ENCODE measurements at places on chromosomes 3 and 15.
A peak's percentile ranks its signal among the peaks of the same experiment; 100 is the strongest.

GRCh38 chr3:55330756-55331155 lies 156.3 kb downstream of the WNT5A start:
- no peak for DNase-seq

GRCh38 chr3:144770915-144771351 lies 799.3 kb downstream of the DIPK2A start:
- DNase-seq: no peak

DNA sequence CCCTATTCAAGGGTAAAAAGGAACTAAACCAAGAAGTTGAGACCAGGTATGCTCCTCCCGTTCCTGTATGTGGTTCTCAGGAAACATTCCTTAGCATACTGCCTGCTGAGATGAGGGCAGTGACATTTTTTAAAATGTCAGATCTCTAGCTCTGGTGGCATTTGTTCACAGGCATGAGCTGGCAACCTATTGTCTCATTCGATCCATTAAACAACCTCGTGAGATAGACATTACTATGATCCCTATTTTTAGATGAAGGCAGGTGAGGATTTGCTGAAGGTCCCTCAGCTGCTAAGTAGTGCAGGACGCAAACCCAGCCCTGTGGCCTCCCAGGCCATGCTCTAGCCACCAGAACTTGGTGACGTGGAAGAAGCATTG lies 74.9 kb downstream of the SIDT1 start:
- DNase-seq: no peak

GRCh38 chr3:139937674-139938279 lies 2.8 kb downstream of the CLSTN2 start:
- peak; percentile 35 for DNase-seq

GRCh38 chr3:50612970-50613846 lies 1.6 kb upstream of the CISH start:
- no peak for DNase-seq

- DNase-seq: no peak
These were observed 131.2 kb downstream of the KLF13 start for GRCh38 chr15:31457631-31458526.

- DNase-seq: no peak
These were observed 26.5 kb upstream of the TIMP4 start for GRCh38 chr3:12185172-12185710.

DNA sequence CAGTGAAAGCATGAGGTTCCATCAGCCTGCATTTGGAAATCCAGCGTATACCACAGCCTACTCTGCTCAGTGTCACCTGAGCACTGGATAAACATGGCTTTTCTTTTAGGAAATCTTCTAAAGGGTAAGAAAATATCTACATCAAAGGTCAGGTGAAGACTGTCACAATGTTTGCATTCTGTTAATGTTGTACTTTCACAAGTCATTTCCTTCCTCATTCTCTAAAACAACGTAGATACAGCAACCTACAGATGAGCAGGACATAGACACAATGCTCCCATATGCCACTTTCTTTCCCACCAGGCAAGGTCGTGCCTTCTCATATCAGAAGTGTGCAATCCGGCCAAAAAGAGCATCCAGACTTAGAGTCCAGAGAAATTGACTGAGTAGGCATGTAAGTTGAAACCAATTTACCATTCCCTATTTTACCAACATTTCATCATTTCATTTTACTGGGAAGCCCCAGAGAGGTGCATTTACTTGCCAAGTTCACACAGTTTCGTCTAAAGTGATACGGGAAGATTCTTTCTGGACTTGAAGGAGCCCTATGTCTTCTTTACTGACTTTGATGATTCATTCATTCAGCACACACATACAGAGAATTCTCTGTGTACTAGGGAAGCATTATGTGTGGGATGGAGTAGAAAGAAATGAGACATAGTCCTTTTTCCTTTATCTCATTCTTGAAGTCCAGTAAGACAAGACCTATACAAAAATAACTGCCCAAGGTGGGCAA lies 30.6 kb upstream of the LPP start:
- DNase-seq: no peak

GRCh38 chr3:79285380-79285779 lies 482.4 kb downstream of the ROBO1 start:
- DNase-seq: no peak

DNA sequence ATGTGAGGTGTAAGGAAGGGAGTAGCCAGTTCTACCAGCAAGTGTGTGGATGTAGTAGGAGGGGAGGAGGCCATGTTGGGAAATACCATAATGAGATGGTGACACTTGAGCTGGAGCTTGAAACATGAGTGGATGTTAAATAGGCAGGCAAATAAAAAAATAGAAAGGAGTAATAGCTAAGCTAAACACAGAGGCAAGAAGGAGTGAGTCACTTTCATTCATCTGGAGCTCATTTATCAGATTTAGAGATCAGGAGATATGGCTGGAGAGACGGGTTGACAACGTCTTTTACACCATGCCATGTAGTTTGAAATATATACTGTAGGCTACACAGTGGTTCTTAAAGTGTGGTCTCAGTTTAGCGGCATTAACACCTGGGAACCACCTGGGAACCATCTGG lies 390.5 kb downstream of the DIPK2A start:
- no peak for DNase-seq

- DNase-seq: no peak
These were observed 19.1 kb upstream of the IGDCC3 start for GRCh38 chr15:65396965-65397317.

DNA sequence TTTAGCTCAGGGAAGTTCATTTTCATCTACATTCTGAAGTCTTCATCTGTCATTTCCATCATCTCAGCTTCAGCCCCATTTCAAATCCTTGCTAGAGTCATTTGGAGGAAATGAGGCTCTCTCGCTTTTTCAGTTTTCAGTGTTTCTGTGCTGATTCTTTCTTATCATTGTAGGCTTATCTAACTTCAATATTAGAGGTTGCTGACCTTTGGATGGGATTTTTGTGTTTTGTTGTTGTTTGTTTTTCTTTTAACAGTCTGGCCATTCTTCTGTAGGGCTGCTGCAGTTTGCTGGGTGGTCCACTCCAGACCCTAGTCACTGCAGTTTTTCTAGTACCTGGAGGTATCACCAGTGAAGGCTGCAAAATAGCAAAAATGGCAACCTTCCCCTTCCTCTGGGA lies 8.6 kb downstream of the OR5H2 start:
- DNase-seq: no peak

DNA sequence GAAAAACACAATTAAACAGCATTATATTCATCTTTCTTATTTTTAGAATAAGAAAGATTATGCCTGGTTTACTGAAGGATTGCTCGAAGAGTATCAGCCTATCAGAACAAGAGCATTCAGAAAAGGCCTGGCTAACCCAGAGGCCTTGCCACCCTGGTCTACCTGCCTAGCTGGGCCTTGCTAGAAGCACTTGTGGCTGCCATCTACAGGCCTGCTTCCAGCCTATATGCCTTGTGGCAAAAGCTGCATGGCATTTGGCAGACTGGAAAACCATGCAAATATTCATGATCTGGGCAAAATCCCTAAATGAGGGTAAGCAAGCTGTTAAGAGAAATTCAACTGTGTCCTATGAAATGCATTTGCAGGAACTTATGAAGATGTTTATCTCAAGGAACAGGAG lies 9.3 kb upstream of the ATP13A4 start:
- DNase-seq: no peak

- DNase-seq: no peak
These were observed 23.8 kb downstream of the MGA start for GRCh38 chr15:41683955-41684354.

DNA sequence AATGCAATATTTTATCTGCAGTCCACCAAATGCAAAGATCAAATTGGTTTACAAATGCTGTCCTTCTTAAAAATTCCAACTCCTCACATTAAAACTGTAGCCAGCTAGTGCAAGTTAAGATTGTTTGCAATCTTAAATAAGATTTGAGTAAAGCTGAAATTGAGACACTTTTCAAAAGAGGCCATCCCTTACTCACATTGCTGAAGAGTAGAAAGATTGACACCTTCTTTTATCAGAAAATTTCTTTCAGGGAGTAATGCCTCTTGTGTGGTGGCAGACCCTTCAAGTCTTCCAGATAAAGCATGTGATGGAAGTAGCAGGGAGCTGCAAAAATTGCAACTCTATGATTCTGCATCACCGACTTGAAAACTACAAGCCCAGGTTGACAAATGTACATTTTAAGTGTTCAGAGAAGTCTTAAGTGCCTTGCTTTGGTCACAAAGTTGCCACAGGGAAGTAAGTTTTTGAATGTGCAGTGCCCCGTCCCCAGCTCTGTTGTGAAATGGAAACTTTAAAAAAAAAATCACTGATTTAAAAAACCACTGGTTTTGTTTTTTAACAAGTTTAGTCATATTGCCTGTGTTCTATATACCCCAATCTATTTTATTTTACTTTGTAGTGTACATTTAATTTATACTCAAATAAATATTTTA lies 12.6 kb downstream of the CD86 start:
- no peak for DNase-seq

DNA sequence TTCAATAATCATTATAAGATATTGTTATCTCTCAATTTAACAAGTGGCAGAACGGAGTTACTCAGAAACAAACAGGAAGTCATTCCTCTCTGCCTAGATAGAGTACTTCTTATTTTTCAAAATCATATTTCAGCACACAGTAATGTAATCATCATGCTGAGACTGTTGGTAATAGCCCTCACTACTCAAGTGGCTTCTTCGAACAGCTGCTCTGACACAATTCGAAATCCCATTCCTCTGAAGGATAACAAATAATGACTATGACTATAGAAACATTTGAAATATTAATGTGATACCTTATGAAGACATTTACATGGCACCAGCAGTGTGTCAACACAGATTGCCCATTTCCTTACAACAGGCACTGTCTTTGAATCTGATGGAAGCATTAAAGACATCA lies 1249.8 kb downstream of the NSUN3 start:
- no peak for DNase-seq

All from 8988T (cell line).